ENCODE measurements at places on chromosomes 2 and 18. TPM values are rescaled to one million over a fixed set of nuclear protein-coding genes. Genes with fewer than 3 reads are reported as not detected.

- DNase-seq = no peak
Measured at GRCh38 chr2:22904126-22904684, 480.8 kb upstream of the KLHL29 start.

DNA sequence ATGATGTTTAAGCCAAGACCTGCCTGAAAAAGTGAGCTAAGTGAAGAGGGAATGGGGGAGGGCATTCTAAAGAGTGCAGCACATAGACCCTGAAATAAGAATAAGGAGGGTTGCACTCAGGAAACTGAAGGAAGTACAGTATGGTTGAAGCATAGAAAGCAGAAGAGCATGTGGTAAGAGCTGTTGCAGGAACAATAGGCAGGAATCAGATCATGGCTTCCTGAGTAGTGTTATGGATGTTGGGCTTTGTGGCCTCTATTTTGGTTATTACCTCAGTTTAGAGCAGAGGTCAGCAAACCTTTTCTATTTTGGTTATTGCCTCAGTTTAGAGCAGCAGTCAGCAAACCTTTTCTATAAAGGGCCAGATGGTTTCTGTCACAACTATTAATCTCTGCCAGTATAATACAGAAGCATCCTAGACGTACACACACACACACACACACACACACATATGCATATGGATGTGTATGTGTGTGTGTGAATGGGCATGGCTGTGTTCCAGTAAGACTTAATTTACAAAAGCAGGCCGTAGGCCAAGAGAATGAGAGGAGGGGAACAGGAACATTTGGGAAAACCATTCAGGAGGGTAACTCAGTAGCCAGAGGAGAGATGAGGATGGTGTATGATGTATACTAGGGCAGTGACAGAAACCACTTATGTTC lies 91.1 kb upstream of the MYO3B start:
- DNase-seq = no peak

- DNase-seq = no peak
Measured at GRCh38 chr2:7880566-7880965, 801.3 kb upstream of the ID2 start.

Gene NYAP2
- total RNA-seq = not detected

DNA sequence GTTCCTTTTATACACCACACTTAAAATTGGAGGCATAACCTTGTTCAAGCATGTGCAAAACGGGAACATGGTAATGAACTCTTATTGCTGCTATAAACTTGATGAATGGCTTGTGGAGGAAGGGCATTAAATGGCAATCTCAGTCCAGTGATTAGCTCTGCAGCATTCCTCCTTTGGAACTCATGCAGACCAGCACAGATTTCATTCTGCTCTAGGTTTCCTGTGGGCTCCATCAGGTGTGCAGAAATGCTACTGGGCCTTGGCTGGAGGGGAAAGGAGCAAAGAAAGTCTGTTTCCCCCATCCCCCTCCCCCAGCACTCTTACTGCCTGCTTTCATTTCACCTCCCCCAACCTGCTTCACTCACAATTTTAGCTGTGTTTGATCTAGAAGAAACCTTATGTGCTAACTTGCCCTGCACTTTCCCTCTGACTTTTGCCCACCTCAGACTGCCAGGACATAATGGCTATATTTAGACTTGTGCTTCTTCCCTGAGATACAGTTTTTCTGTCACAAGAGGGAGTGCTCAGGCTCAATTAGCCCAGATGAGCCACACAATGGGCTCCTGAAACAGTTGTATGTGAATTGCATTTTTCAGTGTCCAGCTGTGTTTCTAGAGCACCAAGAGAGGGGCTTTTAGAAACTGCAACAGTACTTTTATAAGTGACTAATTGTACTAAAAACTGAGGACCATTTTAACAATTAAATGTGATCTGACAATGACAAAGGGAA lies 109.8 kb downstream of the FSHR start:
- no peak for DNase-seq
